GM19239 (cell line): ENCODE measurements at places on chromosomes 5 and 9.
A peak's percentile ranks its signal among the peaks of the same experiment; 100 is the strongest.

DNA sequence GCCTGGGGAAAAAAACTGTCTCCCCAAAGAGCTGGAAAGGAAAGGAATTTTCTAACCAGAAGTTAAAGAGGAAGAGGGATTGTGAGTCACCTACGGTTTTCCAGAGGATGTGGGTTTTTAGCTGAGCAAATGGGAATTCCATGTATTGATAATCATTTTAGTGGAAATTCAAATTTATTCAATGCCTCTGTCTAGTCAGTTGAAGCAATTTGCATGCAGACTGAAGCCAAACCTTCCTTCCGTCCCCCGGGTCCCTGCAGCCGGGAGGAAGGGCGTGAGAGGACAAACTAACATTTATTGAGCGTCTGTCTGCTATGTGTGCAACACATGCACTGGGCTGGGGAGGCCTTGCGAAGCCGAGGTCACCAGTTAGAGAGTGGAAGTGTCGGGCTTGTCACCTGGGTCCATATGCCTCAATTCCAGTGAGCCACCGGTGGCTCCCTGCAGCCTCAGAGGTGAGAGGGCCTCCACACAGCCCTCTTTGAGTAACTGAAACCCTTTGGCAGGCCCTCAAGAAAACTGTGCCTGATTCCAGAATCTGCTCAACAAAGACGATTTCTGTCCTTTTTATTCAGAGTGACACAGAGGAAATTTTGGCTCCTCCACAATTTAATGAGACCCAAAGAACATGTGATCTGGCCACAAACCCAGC is 70.3 kb downstream of the COL27A1 start:
- DNase-seq = no peak

DNA sequence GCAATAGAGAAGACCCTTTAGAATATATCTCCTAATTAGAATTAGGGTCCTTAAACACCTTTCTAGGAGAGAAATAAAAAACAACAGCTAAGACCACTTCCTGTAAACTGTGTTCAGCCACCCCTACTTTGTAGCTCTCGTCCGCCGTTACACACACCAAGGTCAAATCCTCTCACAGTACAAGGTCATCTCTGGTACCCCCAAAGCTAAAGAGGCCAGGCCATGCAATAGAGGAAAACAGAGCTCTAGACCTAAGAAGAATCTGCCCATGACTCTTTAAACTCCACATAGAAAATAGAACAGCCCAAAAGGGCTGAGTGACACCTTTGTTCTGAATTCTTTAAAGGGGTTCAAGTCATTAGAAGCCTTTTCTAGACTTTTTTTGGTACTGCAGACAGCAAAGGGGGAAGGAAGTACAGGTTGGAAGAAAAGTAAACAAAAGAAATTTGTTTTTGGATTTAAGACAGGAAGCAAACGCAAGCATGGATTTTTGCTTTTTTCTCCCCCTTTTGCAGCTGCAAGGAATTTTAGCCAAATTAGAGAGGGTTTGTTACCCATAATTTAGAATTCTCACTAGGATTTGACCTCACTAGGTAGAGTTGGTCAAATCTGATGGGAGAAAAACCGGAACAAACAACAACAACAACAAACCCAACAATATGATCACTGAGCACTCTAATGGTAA is 13.4 kb upstream of the FANCC start:
- DNase-seq = no peak

DNA sequence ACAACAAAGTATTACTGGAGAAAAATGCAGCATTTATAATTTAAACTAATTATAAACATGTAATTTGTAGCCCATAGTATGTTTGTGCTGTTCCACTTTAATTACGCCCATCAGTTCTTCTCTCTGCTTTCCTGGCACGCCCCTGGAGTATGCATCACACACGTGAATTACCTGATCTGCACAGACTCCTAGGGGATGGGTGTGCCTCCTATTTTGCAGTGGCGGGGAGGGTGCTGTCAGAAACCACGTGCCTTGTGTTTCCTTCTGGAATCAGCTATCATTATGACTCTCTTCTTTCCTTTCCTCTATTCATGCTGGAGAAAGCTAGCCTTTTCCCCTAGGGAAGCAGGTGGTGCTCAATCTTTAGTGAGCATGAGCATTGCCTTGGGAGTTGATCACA is 43.3 kb downstream of the RPS23 start:
- DNase-seq = no peak

DNA sequence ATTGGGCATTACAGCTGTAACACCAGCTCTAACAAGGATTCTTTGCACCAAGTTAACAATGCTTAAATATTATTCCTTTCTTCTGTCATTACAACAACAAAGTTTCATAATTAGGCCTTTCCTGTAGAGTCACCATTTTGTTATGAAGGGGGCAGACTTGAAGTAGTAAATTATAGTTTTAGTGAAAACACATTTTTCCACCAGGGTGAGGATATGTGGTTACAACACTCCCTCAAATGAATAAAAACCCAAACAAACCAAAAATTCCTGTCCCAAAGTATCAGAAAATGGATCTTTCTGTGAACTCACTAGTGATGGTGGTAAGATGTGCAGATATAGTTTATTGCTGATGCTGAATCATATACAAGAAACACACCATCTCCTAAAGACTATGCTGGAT is 250.5 kb upstream of the TUT7 start:
- no peak for DNase-seq

DNA sequence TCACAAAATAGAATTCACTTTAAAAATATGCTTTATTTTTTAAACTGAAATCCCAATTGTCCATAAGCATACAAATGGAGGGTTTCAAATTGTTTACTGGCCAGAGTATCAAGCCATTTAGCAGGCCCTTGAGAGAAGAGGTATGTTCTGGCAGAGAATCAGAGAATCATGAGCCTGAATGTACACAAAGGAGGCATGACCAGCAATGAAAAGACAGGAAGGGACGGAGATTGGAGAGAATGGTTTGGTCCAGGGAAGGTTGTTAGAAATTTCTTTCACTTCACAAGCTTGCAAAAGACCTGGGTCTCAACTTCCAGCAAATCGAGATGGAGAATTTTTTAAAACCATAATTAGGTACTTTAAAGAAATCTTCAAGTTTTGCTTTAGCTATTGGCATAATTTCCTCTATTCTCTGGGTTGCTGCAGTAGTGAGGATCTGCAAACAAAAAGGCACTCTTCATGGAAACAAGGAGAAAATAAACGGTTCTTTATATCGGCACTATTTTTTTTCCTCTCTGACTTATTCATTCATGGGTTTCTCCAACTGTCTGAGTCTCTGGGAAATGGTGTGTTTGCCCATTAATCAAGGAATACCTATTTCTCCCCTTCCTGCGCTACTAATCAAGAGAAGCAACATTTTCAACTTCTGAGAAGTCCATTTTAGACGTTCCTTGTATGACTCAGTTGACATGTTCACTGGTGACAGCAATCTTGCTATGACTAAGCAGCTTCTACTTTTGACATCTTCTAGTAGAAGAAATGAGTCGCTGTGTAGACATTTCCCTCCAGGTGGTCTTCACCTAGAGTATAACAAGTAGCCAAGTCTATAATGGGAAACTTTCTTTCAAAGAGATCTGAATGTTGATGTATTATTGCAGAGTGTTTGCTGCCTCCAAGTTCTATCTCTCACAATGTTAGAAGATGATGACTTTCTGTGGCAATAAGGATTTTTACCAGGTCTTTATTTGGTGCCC is 23.1 kb upstream of the ERCC6L2 start:
- peak; percentile 28 for DNase-seq

GRCh38 chr9:88706193-88707113 is 171.5 kb downstream of the NXNL2 start:
- no peak for DNase-seq

- no peak for DNase-seq
These were observed 314.3 kb upstream of the CHD1 start for GRCh38 chr5:99243111-99243510.

- DNase-seq = no peak
These were observed 36.1 kb upstream of the PPARGC1B start for GRCh38 chr5:149694007-149694406.

DNA sequence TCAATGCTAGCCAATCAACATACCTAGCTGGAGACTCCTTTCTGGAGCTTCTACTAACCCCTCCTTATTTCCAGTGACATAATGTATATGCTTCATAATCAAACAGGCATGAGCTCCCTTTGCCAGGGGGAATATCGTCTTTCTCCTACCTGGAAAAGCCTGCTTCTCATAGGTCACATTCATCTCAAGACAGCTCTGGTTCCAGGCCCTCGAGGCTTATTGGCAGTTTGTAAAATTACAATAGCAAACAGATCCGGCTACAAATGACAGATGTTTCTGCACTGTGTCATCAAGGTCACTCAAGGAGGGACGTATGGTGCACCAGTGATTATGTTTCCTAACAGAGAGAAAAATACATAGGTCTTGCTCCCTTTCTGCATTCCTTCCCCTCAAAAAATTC is 140.0 kb downstream of the SAXO1 start:
- no peak for DNase-seq

DNA sequence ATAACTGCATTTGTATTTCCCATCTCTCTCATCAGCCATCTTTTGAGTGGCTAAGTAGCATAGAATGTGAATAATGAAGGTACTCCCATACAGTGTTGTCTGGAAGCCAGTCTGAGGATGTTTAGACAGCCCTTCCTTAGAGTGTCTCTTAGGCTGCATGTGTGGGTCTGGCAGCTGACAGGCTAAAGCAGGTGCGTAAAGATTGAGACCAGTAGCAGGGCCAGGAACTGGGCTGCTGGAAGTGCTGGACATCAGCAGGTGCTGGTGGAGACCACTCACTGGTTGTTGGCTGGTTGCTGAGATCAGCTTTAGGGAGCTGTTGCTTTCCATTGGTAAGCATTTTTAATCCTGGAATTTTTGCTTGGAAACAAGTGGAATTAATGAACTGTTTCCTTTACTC is 197.5 kb downstream of the PCSK5 start:
- DNase-seq = no peak

GRCh38 chr9:85577353-85577952 is 164.3 kb downstream of the AGTPBP1 start:
- DNase-seq = no peak

DNA sequence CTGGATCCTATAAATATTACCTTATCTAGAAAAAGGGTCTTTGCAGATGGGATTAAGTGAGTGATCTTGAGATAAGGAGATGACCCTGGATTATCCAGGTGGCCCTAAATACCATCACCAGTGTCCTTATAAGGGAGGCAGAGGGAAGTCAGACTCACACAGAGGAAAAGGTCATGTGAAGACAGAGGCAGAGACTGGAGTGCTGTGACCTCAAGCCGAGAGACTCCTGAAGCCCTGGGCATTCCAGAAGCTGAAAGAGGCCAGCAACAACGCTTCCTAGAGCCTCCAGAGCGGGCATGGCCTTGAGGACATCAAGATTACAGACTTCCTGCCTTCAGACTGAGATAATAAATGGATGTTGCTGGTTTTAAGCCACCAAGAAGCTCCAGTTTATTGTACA is 118.8 kb downstream of the ATPSCKMT start:
- no peak for DNase-seq

- DNase-seq = no peak
These were observed 184.3 kb downstream of the CTNND2 start for GRCh38 chr5:11719888-11720481.

GRCh38 chr5:127417528-127417927 is 99.9 kb upstream of the PRRC1 start:
- DNase-seq = no peak

DNA sequence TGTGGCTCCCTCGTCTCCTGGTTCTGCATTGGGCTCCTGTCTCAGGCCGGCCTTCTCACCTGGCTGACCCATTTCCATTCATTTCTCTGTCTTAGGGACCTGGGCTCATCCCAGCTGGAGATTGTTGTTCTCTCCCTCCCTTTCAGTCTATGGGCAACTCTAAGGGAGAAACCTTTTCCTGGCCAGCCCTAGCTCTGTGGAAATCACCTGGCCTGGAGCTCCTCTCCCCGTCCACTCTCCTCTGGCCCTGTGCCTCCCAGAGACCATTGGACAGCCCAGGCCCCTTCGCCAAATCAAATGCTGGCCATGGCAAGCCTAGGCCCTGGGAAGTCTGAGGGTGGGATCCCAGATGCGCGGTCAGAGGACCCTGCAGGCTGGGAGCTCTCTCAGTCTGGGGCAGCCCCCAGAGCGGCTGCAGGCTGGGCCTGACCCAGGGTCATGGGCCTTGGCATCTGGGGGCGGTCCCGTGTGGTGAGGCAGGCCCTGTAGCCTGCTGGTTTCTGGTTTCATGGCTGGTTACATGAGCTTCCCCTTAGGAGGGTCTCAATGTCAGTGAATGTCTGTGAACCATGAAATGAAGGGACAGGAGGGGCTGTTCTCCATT is 253.5 kb downstream of the AOPEP start:
- no peak for DNase-seq

DNA sequence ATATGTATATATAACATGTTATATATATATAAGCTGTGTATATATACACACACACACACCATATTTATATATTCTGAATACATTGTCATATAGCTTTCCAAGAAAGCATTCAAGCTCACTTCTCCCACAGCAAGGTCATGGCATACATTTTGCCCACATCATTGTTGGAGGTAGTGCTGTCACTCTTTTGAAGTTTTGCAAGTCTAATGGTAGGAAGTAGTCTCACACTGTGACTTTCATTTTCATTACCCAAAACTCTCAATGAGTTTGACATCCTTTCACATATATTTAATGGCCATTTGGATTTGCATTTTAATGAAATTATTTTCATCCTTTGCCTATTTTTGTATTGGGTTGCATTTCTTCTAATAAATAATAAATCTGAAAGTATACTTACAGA is 59.8 kb upstream of the COX7C start:
- DNase-seq = no peak

- DNase-seq = no peak
These were observed 102.7 kb upstream of the CD180 start for GRCh38 chr5:67299231-67299735.
